ENCODE measurements at places on chromosomes 6 and 20.

- no peak for DNase-seq
These were observed 23.3 kb downstream of the NRSN1 start for GRCh38 chr6:24149296-24149695.

- no peak for DNase-seq
These were observed 977 bp downstream of the TNXB start for GRCh38 chr6:32108094-32108627.

DNA sequence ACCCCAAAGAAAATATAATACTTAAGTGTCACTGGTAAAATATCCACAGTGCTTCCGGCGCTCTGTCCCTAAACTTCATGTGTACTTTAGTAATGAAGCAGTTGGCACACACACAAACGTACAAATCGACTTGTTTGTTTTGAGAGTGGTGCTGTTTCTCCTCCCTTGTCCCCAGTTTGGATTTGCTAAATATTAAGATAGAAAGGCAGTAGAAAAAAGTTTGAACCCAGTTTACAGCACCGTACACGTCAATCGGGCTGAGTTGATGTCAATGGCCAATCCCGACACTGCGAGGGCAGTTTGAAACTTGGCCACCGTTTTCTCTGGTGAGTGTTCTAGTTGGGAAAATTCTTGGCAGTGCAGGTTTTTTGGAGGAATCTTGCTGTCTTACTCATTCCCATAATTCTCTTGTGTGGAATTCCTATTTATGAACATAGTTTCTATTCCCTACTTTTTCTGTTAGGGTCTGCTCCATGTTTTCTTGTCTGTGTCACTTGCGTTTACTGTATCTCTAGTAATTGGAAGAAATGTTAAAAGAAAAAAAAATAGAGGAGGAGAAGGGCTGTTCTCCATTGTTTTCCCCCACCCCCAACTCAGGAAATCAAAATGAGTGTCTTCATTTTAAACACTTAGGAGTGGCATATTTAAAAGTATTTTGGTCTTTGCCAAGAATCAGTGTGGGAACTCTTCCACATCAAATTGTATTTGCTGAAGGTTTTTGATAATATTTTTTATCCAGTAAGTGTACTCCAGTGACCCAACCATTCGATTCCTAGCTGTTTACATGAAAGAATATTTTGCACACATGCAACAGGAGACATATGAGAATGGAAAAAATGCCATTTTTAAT, 72.3 kb downstream of the OR2B2 start:
- no peak for DNase-seq

DNA sequence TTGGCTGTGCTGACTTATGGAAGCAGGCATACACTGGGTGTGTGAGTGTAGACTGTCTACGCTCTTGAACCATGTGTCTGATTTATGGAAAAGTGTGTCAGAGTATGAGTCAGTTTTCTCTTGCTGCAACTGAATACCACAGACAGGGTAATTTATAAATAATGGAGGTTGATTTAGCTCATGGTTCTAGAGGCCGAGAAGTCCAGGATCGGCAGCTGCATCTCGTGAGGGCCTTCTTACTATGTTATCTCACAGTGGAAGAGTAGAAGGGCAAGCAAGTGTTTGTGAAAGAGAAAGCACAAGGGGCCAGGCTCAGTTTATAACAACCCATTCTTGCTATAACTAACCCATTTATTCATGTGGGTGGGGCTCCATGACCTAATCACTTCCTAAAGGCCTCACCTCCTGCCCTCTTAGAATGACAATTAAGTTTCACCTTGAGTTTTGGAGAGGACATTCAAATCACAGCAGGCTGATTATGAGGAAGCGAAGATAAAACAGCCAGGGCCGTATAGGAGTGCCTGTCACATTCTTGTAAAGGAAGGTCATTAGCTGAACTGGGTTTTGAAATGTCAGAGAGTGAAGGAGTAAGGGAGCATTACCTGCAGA, 6.7 kb downstream of the GPR31 start:
- no peak for DNase-seq

DNA sequence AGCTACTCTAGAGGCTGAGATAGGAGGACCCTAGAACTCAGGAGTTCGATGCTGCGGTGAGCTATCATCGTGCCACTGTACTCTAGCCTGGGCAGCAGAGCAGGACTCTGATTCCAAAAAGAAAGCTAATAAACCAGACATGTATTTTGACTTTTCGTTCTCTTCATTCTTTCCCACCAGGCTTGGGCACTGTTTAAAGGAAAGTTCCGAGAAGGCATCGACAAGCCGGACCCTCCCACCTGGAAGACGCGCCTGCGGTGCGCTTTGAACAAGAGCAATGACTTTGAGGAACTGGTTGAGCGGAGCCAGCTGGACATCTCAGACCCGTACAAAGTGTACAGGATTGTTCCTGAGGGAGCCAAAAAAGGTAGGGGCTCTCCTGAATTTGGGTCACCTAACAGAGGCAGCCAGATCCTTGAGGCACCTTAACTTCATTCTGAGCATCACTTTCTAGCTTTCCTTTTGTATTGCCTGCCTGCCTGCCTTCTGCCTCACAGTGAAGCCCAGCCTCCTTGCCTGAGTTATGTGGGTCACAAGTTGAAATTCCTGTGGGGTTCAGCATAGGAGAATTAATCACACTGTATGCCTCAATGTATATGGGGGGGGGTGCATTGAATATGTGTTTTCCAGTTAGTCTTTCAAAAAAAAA, 3.2 kb downstream of the IRF4 start:
- DNase-seq = no peak

DNA sequence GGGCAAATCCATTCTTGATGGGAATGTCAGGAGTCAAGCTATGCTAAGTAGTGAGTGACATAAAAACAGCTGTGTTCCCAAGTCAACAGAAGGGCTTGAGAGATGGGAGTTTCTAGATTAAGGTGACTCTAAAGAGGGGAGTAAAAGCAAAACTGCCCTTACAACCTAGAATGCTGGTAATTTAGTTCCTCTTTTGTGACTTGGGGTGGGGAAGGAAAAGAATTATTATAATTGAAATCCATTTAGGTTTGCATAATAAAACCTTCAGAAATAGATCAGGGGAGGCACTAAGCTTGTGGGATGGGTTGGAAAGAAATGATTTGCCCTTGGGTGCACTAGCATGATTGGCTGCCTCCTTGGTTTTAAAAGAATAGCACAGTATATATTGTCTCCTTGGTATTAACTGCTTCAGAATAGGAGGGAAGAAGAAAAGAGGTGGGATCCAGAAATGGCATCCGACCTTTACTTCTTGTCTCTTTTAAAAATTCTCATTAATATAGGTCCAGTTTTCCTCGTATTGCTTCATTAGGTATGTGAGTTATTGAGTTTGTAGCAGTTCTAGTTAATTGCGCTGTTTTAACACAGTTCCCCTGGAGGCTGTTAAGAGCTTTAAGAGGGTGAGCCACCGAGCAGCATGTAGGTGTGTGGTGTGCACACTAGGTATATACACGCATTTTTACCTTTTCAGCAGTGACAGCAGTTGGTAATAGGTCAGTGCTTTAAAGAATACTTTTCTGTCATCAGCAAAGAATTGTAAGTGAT, 95.3 kb upstream of the VSTM2L start:
- no peak for DNase-seq

GRCh38 chr20:5298811-5299210, 17.9 kb downstream of the PROKR2 start:
- DNase-seq = no peak

GRCh38 chr6:98959631-98960030, 11.9 kb upstream of the FBXL4 start:
- DNase-seq = no peak

DNA sequence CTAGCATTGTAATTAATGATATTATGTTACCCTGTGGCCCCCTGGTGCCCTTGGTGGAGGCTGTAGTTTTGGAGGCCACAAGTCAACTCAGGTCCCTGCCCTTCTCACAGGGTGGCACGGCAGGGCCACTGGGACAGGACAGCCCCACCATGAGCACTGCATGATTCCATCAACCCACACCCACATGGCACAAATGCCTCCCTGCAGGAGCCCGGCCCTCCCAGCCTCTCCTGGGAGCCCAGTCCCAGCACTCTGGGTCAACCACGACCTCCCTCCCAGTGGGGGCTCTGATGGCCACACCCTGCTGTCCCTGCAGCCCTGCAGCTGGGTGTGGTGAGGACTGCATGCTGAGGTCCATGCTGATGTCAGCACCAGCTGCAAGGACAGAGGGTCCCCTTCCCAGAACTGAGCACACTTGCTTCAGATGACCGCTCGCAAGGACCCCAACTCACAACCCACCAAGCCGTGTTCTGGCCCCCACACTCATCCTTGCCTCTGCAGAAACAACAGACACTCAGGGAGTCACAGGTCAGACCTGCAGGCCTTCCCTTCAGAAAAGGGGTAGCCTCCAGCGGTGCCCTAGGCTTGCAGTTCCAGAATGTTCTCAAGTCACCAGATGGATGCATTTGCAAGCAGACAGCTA, 15.7 kb upstream of the CST7 start:
- DNase-seq = no peak

GRCh38 chr20:7703551-7703961, 236.7 kb downstream of the HAO1 start:
- no peak for DNase-seq

- no peak for DNase-seq
These were observed 2.6 kb downstream of the ASF1A start for GRCh38 chr6:118896339-118897136.

DNA sequence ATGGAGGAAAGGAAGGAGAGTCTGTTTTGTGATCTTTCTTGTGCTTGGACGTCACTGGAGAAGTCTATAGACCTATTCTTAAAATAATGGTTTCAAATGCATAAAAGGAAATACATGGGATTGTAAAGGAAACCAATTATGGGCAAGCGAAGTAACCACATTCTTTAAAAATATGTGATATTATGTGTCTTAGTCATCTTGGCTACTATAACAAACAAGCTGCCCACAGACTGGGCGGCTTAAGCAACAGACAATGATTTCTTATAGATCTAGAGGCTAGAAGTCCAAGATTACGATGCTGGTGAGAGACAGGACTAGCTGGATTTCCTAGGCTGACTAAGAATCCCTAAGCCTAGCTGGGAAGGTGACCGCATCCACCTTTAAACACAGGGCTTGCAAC, 49.4 kb upstream of the CD83 start:
- no peak for DNase-seq

- DNase-seq = no peak
These were observed 383.5 kb downstream of the FRK start for GRCh38 chr6:115677198-115677597.

GRCh38 chr6:161161889-161162624, 111.8 kb downstream of the AGPAT4 start:
- DNase-seq = no peak

- DNase-seq = no peak
These were observed 57.2 kb downstream of the C6orf58 start for GRCh38 chr6:127634178-127634577.

DNA sequence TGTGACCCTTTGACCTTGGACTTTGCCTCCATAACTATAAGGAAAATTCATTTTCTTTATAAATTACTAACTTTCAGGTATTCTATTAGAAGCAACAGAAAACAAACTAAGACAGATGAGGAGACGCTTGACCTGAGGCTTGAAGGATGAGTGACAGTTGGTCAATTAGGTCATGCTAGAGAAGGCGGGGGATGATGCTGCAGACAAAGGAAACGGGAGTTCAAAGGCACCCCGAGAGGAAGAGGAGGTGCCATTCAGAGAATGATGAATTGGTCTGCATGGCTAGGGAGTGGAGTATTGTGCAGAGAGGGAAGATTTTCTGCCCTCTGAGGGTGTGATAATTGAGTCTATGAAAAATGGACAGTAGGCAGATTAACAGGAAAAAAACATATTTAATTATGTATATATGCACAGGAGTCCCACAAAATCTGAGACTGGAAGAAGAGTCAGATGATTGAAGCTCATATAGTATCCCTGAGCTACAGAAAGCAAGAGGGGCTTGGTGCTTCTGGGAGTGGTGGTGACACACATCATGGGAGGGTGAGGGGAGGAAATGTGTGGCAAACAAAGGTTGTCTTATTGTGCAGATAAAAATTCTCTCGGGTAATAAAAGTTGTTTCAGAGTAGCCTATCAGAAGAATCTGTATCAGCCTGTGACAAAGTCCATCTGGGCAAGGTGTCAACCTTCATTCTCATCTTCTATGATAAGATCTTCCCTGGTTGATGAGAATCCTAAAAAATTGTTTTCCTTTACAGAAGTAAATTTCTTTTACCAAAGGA, 20.4 kb upstream of the FUCA2 start:
- DNase-seq = no peak

DNA sequence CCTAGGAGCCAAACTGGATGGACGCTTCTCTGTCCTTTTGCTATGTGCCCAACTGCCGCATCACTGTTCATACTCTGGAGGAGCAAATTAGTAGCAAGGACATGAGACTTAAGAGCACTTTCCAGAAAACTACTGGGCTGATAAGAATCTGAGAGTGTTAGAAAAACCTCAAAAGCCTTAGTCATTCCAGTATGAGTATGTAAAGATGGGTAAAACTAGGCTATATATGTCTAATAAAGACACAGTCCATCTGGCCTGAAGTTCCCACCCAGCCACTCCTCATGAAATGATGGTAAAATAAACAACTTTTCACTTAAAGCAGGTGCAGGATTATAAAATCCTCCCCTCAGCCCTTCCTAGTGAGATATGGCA, 30.6 kb downstream of the SHLD1 start:
- DNase-seq = no peak

DNA sequence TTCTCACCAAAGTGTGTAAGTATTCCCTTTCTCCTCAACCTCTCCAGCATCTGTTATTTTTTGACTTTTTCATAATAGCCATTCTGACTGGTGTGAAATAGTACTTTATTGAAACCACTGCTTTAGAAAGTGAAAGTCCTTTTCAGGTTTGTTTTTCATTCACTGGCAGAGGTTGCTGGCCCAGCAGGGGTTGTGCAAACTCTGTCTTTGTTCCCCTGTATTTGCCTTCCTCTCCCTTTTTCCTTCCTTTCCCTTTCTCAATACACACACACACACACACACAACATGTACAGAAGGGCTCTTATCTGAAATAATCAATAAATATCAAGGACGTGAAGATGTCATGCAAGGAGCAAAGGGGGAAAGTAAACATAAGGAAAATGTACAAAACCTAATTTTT, 99.8 kb downstream of the LY86 start:
- no peak for DNase-seq
